ENCODE measurements at places on chromosomes 7 and 10.

- no peak for DNase-seq
Measured at GRCh38 chr7:121397822-121398221, 1.7 kb upstream of the FAM3C start.

DNA sequence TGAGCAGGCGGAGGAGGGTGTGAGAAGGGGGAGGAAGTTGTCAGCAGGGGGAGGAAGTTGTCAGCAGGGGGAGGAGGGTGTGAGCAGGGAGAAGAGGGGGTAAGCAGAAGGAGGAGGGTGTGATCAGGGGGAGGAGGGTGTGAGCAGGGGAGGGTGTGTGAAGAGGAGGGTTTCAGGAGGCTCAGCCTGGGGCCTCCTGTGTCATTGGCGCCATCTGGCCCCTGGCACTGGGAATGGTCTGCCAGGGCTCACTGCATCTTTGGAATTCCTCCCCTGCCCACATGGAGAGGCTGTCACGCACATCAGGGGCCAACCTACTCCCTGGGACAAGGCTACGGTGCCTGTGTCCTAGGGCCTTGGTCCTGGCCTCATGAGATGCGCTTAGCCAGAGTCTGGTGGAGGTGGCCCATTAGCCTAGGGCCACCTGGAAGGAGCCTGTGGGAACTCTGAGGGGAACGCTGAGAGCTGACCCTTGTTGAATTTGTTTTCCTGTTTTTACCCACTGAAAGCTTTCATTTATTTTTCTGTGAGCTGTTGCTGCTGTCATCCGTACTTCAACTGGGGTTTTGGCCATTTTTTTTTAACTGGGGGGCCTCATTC is 18.0 kb downstream of the CAMK2B start:
- no peak for DNase-seq

GRCh38 chr10:76297780-76298281 is 866.4 kb downstream of the LRMDA start:
- no peak for DNase-seq

DNA sequence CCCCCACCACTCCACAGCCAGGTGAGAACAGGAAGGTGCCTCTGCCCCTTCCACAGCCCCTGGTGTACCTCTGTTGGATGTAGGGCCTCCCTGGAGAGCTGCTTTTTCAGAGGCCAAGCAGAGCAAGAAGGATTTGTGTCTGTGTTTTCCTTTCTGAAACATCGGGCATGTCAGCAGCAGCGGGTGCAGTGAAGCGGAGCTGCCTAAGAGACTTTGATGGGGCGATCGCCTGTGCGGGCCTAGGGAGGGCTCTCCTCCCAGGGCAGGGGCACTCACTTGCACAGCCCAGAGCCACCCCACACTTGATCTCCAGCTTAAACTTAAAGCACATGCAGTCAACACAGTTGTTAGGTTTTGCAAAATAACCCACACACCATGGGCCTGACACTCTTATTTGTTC is 324.7 kb downstream of the ACTR3B start:
- no peak for DNase-seq
